ENCODE measurements at places on chromosomes 2 and 18.

- no peak for DNase-seq
Observed at GRCh38 chr18:10275486-10275885, 178.9 kb upstream of the APCDD1 start.

GRCh38 chr2:57479981-57480380 lies 566.6 kb upstream of the VRK2 start:
- no peak for DNase-seq

- no peak for DNase-seq
Observed at GRCh38 chr2:236498369-236498768, 71.3 kb upstream of the ACKR3 start.

DNA sequence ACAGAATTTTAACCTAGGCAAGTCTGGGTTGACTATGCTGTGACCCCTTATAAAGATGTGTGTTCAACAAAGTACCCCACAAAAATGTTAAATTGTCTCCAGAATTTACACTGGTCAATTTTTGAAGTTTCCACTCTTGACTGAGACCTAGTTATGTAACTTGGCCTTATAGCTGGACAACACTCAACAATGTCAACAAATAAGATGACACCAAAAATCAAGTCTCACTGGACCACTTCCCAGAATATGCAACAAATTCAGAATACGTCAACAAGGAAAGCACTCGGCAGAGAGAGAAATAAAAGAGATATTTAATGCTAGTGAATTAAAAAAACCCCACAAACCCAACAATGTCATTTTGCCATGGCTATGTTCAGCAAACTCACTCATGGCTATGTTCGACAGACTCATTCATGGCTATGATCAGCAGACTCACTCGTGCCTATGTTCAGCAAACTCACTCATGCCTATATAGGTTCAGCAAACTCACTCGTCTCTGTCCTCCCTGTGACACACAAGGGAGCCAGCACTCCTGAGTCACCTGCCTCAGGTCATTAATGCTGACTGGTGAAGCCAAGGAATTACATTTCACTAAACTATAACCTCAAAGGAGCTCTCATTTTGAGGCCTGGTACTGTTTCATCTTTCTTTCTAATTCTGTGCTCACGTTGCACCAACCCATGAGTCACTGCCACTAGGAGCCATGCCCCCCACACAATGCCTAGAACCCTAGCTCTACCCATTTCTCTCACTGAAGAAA lies 72.7 kb downstream of the PTPN2 start:
- DNase-seq: no peak

DNA sequence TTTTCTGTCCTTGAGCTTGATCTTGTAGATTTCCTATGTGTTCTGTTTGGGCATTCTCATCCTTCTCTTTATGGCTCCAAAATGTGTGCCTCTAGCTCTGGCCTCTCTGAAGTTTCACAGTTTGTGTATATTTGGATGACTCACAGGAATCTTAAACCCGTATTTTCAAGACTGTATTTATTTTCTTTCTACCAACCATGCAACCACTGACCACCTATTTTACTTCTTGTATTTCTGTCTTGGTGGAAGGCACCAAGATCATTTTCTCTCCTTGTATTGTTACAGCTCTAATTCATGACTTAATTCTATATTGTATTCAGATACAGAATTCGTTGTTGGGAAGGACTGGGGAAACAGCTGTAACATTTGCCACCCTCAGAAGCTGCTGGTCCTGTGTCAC lies 39.5 kb downstream of the ACSL3 start:
- no peak for DNase-seq

- DNase-seq: no peak
Observed at GRCh38 chr18:44716697-44717163, 36.0 kb downstream of the SETBP1 start.

DNA sequence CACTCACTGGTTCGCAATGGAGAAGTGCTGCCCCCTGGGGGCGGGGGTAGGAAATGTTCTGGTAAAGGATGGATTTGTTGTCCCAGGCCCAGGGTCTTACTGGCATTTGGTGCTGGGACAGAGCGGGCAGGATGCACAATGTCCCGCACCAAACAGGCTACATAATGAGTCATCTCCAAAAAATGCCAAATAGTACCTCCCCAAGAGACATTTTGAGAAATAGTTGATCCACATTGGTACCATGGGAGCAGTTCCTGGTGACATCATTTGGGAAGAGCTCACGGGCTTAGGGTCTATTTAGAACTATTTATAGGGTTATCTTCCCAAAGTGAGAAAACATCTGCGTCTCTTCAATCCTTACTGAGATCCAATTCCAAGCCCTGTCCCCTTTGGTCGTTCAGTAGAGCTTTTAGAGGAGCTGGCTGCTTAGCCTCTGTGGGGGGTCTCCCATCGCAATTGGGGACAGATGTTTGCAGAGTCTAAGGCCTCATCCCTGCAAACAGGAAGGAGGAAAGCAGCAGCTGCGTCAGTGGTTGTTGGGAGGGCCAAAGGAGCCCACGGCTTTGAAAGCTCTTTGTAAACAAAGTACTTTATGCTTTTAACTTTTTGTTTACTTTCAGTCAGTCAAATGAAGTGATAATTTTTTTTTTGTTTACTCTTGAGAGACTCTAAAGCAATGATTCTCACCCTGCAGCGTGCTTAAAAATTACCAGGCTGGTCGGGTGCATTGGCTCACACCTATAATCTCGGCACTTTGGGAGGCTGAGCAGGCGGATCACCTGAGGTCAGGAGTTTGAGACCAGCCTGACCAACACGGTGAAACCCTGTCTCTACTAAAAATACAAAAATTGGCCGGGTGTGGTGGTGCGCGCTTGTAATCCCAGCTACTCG lies 49.3 kb downstream of the GREB1 start:
- DNase-seq: peak; percentile 42

- DNase-seq: no peak
Observed at GRCh38 chr2:31137211-31138036, 816 bp downstream of the GALNT14 start.

DNA sequence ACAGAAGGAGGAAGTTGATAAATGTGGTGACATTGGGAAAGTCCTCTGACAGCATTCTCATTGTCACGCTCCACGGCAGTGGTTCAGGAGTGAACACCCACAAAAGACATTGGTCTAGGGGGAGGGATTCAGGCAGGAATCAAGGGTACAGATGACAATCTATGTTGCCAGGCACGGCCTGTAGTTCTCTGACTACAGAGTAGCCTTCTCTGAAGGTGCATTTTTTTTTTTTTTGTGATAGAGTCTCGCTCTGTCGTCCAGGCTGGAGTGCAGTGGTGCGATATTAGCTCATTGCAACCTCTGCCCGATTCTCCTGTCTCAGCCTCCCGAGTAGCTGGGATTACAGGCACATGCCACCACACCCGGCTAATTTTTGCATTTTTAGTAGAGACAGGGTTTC lies 7.4 kb upstream of the MOB1A start:
- no peak for DNase-seq

DNA sequence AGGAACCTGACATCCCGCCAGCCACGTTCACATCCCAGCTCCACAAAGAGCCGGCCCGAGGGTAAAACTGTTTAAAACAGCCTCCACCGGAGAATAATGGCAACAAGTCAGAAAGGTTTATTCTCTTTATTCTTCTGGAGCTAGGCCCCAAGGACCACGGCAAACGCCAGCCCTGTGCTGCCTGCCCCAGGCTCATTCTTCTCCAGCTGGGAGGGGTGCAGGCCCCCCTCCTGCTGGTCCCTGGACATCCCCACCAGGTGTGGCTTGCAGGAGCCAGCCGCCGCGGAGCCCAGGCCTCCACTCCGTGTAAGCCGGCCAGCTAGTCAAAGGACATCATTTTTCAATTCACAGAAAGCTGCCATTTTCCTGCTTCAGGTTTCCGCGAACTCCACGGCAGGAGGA lies 65.8 kb upstream of the SALL3 start:
- no peak for DNase-seq

DNA sequence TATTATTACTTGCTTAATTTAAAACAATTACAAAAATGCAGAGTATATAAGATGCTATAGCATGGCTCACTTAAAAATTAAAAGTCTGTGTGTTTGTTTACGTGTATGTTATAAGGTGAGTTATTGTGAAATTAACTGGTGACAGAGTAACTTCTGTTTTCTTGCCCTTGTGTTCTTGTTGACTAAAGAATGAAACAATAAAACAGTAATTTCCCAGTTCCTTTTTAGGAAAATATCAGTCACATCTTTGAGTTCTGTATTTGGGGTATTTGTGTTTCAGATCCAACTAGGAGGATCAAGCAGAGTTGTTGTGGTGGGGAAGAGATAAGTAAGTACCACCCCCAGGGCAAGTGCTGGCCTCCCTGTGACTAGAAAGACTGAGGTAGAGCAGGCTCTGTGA lies 143.6 kb downstream of the CCDC148 start:
- DNase-seq: no peak

- no peak for DNase-seq
Observed at GRCh38 chr2:25491003-25491696, 149.4 kb upstream of the DNMT3A start.

DNA sequence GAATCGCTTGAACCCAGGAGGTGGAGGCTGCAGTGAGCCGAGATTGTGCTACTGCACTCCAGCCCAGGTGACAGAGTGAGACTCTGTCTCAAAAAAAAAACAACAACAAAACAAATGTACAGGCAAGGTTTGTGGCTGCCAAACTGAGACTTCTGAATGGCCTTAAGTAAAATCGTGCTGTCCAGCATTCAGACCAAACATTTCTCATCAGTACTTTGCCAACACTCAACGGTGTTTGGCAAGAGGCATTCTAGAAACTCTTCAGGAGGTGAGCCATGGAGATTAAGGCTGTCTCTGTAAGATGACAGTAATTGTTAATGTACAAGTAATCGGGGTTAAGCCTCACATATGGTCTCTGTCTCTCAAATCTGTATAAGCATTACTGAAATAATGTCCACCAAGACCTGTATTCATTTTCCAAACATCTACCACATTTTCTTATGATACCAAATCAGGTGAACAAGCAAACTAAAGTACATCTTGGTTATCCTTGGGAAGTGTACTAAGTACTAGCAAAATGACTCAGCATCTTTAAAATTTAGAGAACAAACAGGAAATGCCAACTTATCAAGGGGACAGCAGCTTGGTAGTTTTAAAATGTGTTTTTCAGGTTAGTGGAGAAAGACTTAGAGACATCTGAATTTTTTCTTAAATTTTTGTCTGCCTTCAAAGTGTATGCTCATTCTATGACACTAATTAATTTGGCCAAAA lies 29.3 kb downstream of the SERPINE2 start:
- no peak for DNase-seq

DNA sequence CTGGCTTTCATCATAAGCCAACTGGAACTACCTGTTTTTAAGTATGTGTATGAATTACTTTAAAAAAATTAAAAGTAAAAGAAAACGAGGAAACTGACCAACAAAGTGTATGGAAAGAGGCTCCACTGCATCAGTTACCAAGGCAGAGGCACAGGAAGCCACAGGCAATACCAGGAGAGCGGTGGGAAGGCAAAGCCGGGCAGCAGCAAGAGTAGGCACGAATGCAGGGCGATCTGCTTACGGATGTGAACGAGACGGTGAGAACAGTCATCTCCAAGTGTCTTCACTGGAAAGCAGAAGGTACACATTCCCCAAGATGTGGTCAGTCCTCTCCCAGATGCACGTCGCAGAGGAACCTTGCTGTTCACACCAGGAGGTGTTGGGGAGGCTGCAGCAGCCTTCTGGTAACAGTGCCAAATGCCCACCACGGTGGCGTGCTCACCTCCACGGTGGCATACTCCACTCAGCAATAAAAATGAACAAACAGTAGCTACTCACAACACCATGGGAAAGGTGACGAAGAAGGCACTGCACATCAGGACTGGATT lies 43.1 kb downstream of the HS6ST1 start:
- no peak for DNase-seq

- DNase-seq: no peak
Observed at GRCh38 chr18:49768051-49768391, 45.3 kb downstream of the ACAA2 start.

DNA sequence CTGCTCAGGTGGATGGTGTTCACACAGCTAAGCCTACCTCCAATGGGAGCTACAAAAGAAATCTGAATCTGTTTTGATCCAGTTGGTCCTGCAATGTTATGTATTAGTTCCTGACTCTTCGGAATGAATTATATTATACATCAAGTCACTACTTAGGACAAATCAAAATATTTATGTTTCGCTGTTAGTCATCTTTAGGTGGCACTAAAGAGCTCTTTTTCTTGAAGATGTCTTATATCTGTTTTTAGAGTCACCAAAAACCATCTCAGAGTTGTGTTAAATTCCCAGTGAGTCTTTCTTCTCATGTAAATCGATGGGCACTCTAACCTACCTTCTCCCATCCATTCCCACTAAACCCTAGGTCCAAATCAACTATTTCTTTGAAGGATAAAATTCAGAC lies 2.2 kb downstream of the DNER start:
- no peak for DNase-seq

- DNase-seq: no peak
Observed at GRCh38 chr18:55318951-55319441, 269.0 kb downstream of the TCF4 start.

DNA sequence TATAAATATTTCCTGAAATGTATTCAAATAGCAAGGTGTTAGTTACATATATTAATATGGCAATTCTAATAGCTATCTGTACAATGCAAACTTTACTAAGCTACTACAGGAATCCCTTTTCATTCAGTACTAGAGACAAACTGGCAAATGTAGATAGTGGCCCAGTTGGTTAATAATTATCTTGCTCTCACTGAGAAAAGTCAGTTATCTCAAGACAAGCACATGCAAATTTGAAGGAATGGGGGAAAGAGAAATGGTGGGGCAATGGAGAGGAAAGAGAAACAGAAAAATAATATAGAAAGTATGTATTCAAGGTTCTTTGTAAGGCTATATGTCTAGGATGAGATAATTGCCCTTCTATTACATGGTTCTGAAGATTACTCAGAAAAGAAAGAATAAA lies 280.0 kb downstream of the FIGN start:
- DNase-seq: no peak

- DNase-seq: no peak
Observed at GRCh38 chr2:127829845-127830246, 18.9 kb upstream of the WDR33 start.

DNA sequence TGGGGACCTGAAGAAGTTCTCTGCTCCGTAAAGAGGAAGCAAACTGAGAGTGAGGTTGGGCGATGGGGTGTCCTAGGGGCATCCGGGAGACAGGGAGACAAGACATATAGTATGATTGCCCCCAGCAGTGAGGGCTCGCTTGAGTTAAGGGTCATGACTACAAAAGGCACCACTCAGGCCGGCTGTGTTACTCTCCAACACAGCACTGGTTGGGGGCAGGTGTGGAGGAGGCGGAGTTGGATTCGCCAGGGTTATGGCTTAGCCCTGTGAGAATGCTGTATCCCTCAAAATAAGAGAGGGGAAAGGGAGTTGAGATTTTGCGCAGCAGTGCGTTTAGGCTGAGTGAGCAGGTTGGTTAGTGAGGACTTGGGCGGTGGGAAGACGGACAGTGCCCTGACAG lies 12.0 kb downstream of the DYSF start:
- DNase-seq: no peak

All from NCI-H774 (cell line).